Mesendoderm (in vitro differentiated cells): ENCODE measurements at places on chromosomes 12 and 14.
A peak's percentile ranks its signal among the peaks of the same experiment; 100 is the strongest.

DNA sequence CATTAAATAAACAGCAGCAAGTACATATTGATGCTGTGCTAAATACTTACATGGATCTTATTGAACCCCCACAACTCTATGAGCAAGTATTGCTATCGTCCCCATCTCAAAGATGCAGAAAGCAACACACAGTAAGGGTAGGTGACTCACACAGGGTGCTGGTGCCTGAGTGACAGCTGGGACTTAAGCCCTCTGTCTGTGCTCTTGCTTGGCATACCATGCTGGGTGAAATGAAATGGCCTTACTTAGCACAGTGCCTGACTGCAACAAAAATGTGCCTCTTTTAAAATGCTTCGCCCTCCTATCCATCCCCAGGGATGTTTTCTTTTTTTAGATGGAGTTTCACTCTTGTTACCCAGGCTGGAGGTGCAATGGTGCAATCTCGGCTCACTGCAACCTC lies 788 bp downstream of the TEX52 start:
- peak; percentile 44 for DNase-seq

- DNase-seq: no peak
These were observed 43.0 kb upstream of the MANSC4 start for GRCh38 chr12:27823038-27823437.

- DNase-seq: peak; percentile 69
These were observed 74.2 kb upstream of the CSRP2 start for GRCh38 chr12:76952995-76953394.

DNA sequence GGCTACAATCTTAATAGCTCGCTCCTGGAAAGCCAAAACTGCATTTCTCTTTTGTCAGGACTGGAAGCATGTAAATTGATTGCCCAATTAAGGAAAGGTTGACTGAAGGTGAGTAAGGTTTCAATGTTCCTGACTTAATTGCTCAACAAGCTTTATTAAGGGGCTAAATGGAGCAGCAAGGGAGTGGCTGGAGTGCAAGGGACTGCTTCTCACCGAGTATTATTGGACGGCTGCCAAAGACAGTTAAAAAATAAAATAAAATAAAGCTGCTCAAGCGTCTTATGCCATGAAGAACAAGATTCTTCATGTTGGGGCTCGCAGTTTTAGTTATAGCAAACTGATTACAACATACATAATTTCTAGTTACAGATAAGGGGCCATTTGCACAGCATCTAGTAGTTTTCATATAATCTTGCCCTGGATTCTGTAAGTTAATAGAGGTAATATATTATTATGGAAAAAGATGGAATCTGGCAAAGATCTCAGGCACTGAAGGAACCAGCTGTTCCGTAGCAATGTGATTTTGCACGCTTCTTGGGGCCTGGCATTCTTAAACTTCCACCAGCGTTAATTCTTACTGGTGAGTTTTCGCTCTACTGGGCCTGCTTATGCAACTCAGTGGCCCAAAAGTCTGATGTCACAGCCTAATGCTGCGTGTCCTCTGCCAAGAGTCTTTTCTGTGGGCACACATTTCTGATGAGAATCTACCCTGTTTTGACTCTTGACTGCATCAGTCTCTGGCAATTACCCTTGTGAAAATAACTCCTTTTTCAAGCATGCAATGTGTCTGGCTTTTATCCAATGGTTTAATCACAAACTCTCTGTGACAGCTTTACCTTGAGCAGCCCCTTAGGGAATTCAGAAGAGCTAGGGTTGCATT lies 108.5 kb downstream of the SLC38A1 start:
- DNase-seq: no peak

DNA sequence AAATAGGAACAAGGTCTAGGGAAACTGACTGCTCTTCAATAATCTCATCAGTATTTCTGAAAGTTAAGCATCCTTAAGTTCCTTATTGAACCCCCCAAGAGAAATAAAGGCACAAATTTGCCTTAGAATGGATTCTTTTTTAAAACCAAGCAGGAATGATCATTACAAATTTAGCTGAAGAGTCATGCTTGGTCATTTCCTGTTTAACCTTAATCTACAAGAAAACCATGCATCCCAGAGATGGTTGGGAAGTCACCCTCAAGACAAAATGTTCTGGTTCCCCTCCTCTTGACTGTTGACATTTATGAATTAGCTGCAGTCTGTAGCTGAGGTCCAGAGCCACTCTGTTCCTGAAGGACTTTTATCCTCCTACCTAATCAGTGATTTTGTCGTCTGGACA lies 291.8 kb upstream of the G2E3 start:
- no peak for DNase-seq

GRCh38 chr12:89883630-89884389 lies 175.2 kb upstream of the ATP2B1 start:
- peak; percentile 81 for DNase-seq

- DNase-seq: peak; percentile 10
These were observed 20.7 kb upstream of the TAS2R14 start for GRCh38 chr12:10959804-10960203.

DNA sequence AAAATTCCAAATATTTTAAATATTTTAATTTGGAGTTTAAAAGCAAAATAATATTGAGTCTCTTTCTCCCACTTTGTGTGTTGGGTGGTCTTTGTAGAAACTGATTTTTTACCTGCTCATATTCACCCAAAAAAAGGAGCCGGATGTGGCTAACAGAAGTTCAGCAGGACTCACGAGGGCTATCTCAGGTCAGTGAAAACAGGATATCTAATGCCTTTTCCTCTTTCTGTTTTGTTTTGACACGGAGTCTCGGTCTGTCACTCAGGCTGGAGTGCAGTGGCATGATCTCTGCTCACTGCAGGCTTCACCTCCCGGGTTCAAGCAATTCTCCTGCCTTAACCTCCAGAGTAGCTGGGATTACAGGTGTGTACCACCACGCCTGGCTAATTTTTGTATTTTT lies 30.8 kb downstream of the COA8 start:
- DNase-seq: no peak

DNA sequence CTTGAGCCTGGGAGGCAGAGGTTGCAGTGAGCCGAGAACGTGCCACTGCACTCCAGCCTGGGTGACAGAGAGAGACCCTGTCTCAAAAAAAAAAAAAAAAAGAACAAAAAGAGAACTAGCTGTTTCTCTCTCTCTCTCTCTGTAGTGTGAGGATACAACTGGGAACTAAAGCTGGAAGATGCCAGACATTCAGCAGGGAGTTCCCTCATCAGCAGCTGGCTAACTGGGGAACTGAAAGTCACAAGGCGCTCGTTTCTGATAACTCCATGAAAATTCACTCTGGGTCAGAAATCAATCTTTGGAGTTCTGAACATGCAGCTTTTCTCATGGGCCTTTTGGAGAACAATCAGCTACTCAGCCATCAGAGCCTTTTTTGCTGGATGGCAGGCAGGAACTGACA lies 43.5 kb upstream of the MAP1LC3B2 start:
- no peak for DNase-seq

- no peak for DNase-seq
These were observed 31.5 kb upstream of the ACTN1 start for GRCh38 chr14:69010648-69011047.

GRCh38 chr12:108345716-108346633 lies 6.9 kb upstream of the CMKLR1 start:
- no peak for DNase-seq

DNA sequence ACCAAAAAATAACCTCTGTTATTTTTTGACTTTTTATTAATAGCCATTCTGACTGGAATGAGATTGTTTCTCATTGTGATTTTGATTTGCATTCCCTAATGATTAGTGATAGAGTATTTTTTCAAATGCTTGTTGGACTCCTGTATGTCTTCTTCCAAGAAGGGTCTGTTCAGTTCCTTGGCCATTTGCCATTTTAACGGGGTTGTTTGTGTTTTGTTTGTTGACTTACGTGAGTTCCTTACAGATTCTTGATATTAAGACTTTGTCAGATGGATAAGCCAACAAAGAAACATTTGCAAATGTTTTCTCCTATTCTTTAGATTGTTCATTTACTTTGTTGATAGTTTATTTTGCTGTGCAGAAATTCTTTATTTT lies 651.6 kb upstream of the LRFN5 start:
- DNase-seq: peak; percentile 5

- peak; percentile 3 for DNase-seq
These were observed 149.7 kb downstream of the PTPRO start for GRCh38 chr12:15472036-15472435.

DNA sequence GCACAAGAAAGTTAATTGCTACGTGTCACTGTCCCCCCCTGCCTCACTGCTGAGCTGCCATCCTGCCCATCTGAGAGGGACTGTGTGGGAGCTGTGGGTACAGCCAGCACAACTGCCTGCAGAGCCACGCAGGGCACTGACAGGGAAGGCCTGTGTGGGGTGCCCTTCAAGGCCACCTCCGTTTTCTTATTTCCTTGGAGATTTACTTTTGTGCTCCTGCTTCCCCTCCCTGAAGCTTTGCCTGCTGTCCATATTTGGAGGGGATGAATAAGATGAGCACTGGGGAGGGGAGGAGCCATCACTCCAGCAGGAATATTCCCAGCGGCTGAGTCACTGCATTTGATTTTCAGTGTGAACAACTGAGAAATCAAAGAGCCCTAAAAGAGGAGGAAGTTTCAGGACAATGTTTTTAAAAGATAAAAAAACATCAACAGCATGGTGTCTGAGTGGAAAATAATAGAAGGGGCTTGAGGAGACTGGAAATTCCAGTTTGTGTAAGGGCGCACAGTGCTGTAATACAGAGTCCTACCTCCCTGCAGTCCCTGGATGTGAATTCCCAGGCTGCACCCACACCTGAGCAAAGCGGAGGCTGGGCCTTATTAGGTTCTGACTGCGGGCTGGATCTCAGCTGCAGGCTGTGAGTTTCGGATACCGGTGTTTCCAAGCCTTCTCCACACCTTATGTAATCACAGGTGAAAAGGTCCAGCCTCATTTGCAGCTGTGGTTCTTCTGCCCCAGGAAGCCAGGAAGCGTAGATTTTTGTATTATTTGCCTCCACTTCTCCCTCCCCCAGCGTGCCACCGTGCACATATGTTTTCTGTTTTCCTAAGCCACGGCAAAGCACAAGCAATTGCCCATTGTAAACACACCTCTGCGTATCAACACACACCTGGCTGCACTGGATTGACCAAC lies 192.6 kb upstream of the BCL2L14 start:
- DNase-seq: peak; percentile 65

- peak; percentile 31 for DNase-seq
These were observed 13.7 kb downstream of the OXA1L start for GRCh38 chr14:22780105-22780679.

- DNase-seq: peak; percentile 89
These were observed 64.8 kb upstream of the PLEKHG3 start for GRCh38 chr14:64639340-64639821.

- DNase-seq: peak; percentile 71
These were observed 92.6 kb downstream of the DNAI7 start for GRCh38 chr12:25102402-25102801.

GRCh38 chr14:81153187-81153586 lies 67.6 kb downstream of the GTF2A1 start:
- no peak for DNase-seq

- peak; percentile 18 for DNase-seq
These were observed 17.2 kb upstream of the AKAP5 start for GRCh38 chr14:64447876-64448670.

DNA sequence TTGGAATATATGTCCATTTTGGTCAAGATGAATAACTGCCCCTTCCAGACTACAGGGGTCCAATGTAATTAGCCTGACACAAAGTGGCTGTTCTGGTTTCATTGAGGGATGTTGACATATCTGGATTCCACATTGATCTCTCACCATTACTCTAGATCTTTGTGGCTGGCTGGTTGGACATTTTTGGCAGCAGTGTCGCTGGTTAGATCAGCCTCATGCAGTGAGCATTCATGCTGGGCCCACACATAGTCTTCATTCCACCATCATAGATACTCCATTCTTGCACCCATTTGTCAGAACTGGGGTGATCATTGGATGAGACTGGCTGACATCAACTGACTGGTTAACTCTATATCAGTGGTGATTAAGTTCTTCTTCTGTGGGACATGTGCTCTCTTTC lies 74.4 kb downstream of the MGST1 start:
- DNase-seq: no peak

DNA sequence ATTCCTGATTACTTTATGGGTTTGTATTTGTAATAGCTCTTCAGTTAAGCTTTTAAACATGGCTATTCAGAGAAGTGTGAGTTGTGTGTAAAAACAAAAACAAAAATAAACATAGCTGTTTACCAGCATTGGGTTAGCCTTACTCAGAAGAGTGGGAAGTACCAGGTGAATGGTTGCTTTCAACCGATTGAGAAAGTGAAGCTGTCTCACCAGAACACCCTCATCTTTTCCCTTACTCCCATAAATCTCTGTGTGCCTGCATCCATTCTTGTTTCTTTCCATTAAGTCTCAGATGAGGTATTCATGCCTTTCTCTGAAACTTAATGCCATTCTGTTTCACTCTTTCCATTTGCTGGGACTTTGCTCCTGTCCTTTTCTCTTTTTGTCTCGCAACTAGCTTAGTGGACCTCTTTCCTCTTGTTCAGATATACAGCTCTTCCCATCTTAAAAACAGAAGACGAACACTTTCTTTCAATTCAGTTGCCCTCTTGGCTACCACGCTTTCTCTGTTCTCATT lies 10.7 kb downstream of the BORCS5 start:
- DNase-seq: no peak

- DNase-seq: peak; percentile 98
These were observed 21.0 kb upstream of the CD9 start for GRCh38 chr12:6178981-6179761.

DNA sequence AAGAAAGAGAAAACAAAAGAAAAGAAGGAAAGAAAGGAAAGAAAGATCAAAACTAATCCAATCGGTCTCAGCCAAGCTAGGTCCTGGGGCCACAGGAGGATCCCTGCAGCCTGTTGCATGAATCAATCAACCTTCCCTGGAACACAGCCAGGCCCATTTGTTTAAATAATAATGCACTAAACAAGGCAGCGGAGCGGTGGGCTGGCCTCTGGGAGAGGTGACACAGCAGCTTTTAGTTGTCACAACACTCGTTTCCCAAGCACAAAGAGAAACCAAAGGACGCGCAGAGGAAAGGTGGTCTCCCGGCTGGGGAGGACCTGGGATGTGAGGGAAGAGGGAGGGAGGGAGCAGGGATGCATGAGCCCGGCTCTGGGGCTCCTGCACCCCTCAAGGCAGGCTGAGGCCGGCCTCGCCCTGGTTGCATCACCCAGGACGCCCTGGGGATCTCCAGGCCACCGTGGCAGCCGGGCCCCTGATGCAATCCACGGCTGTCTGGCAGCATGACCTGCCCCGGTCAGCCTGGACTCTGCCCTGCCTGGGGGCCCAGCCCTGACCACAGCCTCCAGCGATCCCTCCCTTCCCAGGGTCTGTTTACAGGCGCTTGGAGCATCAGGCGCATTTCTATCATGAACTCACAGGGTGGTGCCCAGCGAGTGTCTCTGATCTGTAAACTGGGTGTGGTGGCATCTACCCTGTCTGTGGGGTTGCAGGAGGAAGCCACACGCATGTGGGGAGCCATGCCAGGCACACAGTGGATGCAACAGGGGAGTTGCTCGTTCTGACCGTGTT lies 32.5 kb downstream of the MMP17 start:
- peak; percentile 78 for DNase-seq

DNA sequence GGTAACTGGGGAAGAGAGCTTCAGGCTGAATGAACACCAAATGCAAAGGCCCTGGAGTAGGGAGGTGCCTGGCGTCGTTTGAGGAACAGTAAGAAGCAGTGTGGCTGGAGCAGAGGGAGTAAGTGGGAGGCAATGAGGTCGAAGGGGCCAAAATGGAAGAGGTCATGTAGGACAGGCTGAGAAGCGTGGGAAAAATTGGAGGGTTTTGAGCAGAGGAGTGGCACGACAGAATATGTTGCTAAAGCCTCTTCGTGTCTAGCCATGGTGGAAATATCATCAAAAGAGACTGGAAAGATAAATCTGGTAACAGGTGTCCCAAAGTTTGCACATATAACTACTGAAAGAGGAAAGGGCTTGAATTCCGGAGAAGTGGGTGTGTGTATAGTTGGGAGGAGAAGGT lies 1.9 kb downstream of the TRIM9 start:
- no peak for DNase-seq

GRCh38 chr14:35245051-35245450 lies 47.1 kb upstream of the PSMA6 start:
- DNase-seq: no peak
